ENCODE measurements at places on chromosomes 1 and 21. TPM values are rescaled to one million over a fixed set of nuclear protein-coding genes. Genes with fewer than 3 reads are reported as not detected.

Gene LCE6A
- not detected for total RNA-seq

Gene CD2
- total RNA-seq, result 2.1 TPM

Gene NHLH1
- total RNA-seq, result not detected

GRCh38 chr1:63924600-63924999 lies 150.8 kb downstream of the ROR1 start:
- DNase-seq, result no peak

All from sciatic nerve (tissue), 2 donors.